ENCODE measurements at places on chromosomes 1 and 21.
A peak's percentile ranks its signal among the peaks of the same experiment; 100 is the strongest.

GRCh38 chr1:93822730-93823425 is 56.1 kb downstream of the DNTTIP2 start:
- DNase-seq: no peak

GRCh38 chr1:27940297-27940696 is 5.5 kb downstream of the SMPDL3B start:
- peak; percentile 54 for DNase-seq

DNA sequence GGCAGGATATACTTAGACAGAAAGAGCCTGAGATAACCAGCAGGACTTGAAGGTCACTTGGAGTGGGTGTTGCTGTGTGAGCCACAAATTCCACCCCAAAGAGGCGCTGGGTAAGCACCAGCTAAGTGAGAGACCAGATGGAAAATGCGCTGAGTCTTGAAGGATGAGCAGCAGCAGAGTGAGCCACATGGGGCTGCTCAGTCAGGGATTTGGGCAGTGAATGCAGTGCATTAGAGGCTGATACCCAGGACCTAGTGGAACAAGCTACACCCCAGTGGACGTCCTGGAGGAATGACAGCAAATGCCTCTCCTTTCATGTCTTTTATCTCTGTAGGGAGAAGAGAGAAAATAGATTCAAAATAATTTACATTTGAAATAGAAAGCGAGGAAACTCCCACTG is 11.3 kb downstream of the GRIK1 start:
- no peak for DNase-seq

DNA sequence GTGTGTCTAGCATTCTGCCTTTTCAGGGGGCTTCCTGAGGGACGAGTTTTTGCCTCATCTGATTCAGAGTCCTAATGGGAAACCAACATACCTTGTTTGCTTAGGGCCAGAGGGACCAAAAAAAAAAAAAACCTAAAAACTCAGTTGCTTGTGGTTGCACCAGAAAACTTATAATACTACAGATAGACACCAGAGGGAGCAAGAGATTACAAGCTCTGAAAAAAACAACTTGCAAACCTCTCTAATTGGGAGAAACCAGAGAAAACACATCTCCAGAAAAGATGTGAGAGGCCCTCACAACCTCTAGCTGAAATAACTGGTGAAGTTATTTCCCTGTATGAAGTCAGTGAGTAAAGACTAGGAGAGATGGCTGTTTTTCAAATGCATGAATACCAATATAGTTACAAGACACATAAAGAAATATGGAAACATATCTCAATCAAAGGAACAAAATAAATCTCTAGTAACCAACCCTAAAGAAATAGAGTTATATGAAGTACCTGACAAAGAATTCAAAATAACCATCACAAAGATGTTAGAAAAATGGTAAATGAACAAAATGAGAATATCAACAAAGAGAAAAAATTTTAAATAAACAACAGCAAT is 233.7 kb upstream of the NFIA start:
- DNase-seq: no peak

- DNase-seq: no peak
Measured at GRCh38 chr21:16536643-16537434, 807.1 kb downstream of the USP25 start.

Data from CD8-positive, alpha-beta memory T cell (primary cell).